ENCODE measurements at places on chromosomes 12 and 14.
A peak's percentile ranks its signal among the peaks of the same experiment; 100 is the strongest.

- no peak for DNase-seq
Measured at GRCh38 chr12:130497991-130498390, 160.3 kb downstream of the PIWIL1 start.

DNA sequence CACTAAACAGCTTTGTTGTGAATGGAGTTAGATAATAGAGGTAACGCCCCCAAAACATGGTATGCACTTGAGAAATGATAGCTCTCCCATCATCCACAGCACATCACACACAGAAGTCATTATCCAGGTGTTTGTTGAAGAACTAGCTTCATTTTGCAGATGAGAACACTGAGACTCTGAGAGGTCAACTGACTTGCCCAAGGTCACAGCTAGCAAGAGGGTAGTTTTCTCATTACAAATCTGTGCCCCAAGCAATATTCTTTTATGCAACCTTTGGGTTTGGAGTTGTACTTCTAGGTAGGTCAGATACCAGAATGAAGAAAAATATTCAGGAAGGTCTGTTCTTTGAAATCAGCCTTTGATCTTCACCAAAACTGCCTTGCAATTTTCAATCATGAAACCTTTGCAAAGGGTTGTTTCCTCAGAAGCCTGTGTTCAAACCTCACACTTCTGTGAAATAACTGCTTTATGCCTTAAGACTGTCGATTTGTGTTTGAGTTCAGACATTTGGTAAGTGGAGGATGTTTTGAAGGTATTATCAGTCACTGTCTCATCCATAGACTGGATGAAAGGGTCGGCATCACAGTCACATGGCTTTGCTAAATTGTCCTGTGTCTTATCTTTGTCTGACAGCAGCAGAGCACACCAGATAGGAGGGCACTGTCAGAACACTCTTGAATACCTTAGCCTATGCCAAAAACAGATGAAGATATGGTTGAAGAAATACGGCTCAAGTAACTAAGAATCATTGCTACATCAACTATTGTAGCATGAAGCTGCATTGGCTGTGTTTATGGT is 233.2 kb upstream of the BTG1 start:
- no peak for DNase-seq

- no peak for DNase-seq
Measured at GRCh38 chr14:29717901-29718300, 209.7 kb downstream of the PRKD1 start.

GRCh38 chr14:29085546-29085945 is 319.0 kb downstream of the FOXG1 start:
- no peak for DNase-seq

DNA sequence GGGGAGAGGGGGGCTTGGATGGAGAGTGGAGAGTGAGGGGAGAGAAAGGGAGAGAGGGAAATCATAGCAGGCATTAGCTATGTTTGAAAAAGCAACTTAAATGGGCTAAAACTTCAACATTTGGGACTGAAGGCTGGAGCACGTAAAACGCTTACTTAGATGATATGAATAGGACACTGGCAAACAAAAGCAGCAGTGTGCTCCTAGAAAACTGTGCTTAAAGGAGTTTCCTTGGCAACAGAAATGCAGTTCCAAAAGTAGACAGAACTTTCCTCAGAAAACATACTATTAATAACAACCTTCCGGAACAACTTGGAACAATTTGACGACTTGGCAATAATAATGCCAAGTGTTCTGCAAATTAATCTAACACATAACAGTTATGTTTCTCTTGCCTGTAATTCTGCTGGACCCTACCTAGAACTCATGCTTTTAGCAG is 235.5 kb upstream of the NPAS3 start:
- no peak for DNase-seq

DNA sequence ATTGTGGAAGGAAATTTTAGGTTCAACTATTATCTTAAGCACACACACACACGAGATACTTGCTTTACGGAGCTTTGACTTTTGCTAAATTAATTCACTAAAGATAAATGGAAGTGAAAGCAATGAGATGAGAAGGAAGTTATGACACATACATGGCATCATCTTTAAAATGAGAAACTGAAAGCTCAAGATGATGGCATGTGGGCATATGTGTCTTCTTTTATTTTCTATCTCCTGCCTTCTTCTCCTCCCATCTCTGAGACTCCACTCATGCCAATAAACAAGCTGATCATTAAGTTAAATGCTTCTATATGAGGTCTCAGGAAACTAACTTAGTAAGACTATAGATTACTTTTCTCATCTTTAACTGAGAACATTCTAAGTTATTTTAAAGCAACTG is 216.7 kb downstream of the MED13L start:
- DNase-seq: no peak

DNA sequence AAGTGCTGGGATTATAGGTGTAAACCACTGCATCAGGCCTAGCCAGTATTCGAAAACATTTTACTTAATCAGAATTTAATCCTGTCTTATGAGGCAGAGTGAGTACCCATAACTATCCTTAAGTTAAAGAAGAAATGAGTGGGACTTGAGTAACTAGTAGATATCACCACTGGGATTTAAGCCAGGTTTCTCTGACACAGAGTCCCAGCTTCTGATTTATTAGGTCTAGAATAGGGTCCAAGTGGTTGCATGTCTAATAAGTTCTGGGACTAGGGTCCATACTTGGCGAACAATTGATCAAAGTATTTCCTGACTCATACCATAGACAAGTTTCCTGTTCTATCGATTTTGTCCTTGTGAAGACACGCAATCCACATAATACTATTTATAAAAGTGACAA is 18.9 kb downstream of the PTPRB start:
- DNase-seq: no peak

- DNase-seq: no peak
Measured at GRCh38 chr12:19967001-19967400, 401.3 kb upstream of the PDE3A start.

DNA sequence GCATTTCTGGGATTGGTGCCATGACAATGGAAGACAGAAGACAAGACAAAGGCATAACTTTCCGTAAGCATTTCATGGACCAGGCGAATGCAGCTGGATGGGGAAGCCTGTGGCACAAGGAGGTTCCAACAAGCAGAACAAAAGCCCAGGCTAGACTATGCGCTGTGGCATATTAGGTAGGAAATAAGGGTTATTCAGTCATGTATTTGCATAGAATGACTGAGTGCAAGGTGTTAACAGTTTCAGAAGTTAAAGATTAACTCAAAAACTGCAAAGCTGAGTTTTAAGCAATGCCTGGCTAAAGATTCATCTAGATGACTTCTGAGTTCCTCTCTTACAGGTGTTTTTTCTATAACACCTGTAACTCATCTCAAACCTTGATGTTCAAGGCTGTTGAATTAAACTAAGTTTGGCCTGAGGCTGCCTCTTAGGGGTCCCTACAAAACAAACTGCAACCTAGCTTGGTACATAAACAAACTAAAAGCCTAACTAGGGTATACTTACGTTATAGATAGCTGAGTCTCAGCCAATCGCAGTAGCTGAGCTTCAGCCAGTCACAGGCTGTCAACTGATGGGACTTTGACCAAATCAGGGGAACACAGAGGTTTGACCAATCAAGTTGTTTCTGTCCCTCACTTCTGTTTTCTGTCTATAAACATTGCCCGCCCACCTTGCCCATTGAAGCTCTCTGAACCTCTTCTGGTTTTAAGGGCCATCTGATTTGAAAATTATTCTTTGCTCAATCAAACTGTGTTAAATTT is 52.2 kb upstream of the PLBD1 start:
- DNase-seq: no peak

GRCh38 chr12:106288494-106289195 is 13.9 kb upstream of the TCP11L2 start:
- no peak for DNase-seq

GRCh38 chr12:131210506-131211339 is 257.0 kb downstream of the ADGRD1 start:
- no peak for DNase-seq

- no peak for DNase-seq
Measured at GRCh38 chr14:106662936-106663550, 1136.7 kb downstream of the TMEM121 start.

DNA sequence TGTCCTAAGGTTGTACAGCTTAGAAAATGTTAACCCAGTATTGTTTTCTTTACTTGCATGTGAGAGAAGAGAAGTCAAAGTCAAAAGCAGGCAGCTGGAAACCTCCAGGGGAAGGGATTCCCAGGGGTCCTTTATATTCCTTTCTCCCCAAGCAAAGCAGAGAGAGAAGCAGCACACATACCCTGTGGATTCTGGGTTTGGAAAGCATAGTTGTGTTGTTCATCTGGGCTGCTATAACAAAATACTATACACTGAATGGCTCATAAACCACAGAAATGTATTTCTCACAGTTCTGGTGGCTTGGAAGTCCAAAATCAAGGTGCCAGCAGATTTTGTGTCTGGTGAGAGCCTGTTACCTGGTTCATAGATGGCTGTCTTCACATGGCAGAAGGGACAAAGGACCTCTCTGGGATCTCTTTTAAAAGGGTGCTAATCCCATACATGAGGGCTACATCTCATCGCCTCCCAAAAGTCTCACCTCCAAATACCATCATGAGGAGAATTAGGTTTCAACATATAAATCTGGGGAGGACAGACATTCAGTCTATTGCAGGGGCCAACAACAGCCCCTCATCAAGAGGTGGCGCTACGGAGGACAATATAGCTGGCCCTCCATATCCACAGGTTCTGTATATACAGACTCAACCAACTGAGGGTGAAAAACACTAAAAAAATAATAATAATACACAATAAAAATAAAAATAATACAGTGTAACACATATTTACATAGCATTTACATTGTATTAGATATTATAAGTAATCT is 19.3 kb upstream of the PCNX1 start:
- DNase-seq: no peak

DNA sequence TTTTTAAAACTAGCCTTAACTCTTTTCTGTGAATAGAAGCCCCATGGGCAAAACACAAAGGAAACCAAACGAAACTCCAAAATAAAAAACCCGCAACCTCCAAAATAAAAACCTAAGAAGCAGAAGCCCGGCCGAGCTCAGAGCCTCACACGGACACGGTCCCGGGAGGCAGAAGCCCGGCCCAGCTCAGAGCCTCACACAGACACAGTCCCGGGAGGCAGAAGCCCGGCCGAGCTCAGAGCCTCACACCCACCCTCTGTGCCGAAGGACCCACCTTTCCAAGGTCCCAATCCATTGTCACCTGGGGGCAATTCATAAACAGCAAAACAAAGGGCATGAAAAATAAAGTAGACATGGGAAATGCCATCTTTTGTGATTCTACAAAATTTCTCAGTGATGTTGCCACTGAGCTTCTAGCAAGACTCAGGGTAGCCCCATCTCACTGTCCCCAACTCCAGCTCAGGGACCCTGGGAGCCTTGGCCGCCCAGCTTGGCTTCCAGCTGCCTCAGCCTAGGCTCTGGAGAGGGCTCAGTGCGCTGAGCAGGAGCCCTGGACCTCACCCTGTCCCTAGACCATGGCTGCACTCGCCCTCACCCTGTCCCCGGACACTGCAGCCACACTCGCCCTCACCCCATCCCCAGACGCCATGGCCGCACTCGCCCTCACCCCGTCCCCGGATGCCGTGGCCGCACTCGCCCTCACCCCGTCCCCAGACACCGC is 82.2 kb downstream of the GALNT9 start:
- DNase-seq: no peak

DNA sequence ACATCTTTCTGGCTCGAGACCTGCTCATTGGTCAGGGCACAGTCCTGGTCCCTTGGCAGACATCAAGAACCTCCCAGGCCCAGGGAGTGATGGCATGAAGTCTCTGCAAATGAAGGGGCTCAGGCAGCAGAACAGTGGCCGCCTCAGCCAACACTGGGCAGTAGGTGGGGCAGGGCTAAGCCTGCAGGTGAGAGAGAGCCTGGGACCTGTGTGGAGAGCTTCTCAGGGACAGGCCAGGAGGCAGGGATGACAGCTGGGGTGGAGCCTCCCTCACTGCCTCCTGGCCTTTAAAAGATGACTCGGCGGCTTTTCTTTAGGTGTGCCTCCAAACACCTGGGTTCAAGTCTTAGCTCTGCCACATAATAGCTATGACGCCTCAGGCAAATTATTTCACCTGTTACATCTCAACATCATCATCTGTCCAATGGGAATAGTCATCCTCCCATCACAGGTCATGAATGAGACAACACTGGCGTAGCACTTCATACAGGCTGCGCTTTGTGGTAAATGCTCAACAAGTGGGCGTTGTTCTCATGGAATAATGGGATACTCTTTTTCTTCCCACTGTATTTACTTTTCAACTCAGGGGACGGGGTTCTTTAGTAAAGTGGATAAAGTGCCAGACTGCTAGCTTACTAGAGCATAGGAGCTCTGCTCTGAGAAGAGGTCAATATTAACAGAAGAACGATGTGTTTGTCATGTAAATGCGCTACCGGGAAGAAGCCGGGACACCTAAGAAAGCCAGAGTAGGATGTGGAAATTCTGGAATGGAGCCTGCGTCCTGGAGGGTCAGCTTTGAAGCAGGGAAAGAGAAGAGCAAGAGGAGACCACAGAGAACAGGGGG is 277.4 kb downstream of the FOXN3 start:
- DNase-seq: no peak

DNA sequence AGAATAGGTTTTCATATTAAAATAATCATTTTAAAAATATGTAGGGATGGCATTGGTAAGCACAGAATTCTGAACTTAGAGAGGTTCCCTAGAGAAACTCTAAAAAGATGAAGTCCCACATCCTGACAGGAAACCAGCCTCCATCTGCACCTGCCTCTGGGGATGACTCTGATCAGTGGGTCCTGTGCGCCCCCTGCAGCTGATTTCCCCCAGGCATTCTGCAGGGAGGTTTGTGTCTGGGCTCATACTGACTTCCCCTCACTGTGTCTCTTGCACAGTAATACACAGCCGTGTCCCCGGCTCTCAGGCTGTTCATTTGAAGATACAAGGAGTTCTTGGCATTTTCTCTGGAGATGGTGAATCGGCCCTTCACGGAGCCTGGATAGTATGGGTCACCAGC is 602.9 kb downstream of the TMEM121 start:
- DNase-seq: no peak

GRCh38 chr14:69093631-69094421 is 59.1 kb downstream of the DCAF5 start:
- DNase-seq: no peak

GRCh38 chr14:58785701-58786100 is 147.9 kb downstream of the DACT1 start:
- peak; percentile 72 for DNase-seq

GRCh38 chr14:72851635-72852034 is 42.3 kb downstream of the DPF3 start:
- no peak for DNase-seq

DNA sequence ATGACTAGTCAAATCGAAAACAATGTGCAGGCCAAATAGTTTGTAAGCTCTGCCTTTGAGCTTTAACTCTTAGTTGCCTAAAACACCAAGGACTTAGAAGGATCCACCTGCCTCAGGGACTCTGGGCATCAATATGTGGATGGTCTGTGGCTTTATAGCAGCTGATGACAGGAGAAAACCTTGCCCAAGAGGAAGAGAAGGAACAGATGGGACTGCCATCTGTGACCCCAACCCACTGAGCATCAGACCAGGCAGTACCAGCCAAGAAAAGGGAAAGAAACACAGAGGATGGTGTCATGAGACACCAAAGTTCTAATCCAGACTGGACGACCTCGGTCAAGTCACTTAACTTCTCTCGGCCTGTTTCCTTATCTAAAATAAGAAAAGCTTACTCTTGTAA is 12.7 kb downstream of the TGFB3 start:
- DNase-seq: no peak

Measured in WERI-Rb-1 (cell line).